ENCODE measurements at places on chromosomes 4 and X. TPM values are rescaled to one million over a fixed set of nuclear protein-coding genes. Genes with fewer than 3 reads are reported as not detected.

GRCh38 chr4:98110214-98110613 is 33.1 kb downstream of the STPG2 start:
- no peak for DNase-seq

- DNase-seq: no peak
Observed at GRCh38 chr4:57037982-57038604, 59.4 kb downstream of the POLR2B start.

- no peak for DNase-seq
Observed at GRCh38 chrX:119539872-119540271, 25.3 kb downstream of the STEEP1 start.

- DNase-seq: no peak
Observed at GRCh38 chr4:95445251-95445650, 103.5 kb downstream of the UNC5C start.

The JAKMIP1 gene
- 3.0 TPM for total RNA-seq

The FABP2 gene
- total RNA-seq: not detected

The SLC34A2 gene
- not detected for total RNA-seq

The ARFIP1 gene
- total RNA-seq: 12.5 TPM

The NAP1L2 gene
- 19.1 TPM for total RNA-seq

All from CD4-positive, alpha-beta memory T cell (primary cell).